ENCODE measurements at places on chromosomes 13 and 19. TPM values are rescaled to one million over a fixed set of nuclear protein-coding genes. Genes with fewer than 3 reads are reported as not detected.

GRCh38 chr19:13699786-13700185 is 64.5 kb upstream of the MRI1 start:
- no peak for DNase-seq

GRCh38 chr19:888581-889385 is 4.2 kb downstream of the MED16 start:
- no peak for DNase-seq

DNA sequence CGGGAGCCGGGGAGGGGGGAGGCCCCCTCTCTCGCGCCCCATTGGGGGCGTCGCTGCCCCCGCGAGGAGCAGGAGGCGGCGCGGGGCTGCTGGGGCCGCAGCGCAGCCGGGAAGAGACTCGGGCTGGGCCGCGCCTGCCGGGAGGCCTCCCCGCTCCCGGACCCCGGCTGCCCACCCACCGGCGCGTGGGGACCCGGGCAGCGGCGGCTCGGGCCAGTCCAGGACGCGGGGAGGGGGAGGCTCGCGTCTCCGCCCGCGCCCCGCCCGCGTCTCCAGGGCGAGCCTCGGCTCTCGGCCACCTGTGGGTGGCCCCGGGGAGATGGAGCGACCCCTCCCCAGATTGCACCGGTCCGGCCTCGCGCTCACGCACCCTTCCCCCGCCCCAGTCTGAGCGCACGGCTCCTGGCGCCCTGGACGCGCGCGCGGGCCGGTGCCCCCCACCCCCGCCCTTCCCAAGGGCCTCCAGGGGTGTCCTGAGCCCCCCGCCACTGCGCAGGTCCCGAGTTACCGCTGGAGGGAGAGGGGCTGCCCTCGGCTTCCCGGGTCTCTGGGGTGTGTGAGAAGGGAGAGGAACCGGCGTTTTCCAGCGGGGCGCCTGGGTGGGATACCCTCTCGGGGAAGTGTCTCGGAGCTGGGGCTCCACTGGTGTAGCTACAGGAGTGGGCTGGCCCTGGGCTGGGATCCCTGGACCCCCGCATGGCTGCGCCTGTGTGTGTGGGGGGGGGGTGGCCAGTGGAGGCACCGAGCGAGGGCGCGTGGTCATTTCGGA is 645 bp downstream of the PALM start:
- DNase-seq = no peak

The MPND gene
- 4.5 TPM for total RNA-seq

The IGFL3 gene
- not detected for total RNA-seq
